Esophagus squamous epithelium (tissue), 5 donors: ENCODE measurements at places on chromosomes 3 and 15.

DNA sequence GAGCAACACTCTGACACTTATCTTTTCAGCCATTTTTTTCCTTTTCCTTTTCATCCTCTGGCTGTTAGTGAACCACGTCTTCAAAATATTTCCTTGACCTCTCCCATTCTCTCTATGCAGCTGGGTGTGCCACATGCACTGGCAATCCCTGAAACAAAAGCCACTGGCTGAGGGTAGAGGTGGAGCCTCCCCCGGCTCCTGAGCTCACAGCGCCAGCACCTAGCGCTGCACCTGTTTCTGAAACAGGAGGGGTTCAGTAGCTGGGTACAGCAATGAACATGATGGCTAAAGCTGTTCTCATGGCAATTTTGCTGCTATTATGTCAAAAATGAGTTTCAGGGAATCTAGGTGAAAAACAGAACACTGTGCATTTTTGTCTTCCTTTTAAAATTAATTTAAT, 314.7 kb upstream of the ATP10A start:
- DNase-seq: no peak

GRCh38 chr3:59997583-59997982, 947.8 kb upstream of the CFAP20DC start:
- DNase-seq: no peak

- no peak for DNase-seq
These were observed 40.6 kb upstream of the ADPGK start for GRCh38 chr15:72824112-72824511.

GRCh38 chr3:159829539-159830227, 159.0 kb upstream of the IL12A start:
- DNase-seq: no peak
